ENCODE measurements at places on chromosomes 6 and 20.

DNA sequence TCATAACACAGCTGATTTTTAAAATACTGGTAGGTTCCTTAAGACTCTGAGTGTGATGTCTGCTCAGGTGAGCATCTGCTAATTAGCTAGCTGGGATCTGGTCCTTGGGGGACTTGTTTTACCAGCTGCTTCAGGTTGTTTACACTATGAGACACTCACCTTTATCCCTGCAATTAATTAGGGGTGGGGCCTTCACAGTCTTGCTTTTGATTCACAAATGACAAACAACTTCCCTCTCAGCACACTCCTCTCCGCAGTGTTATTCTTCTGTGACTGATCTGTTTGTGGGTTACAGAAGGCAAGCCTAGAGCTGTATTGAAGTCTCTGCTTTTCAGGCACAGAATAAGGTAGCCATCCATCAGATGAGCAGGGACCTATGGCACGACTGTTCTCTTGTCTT, 62.0 kb upstream of the CD83 start:
- DNase-seq = no peak

- DNase-seq = no peak
Measured at GRCh38 chr6:8953310-8953709, 518.0 kb upstream of the SLC35B3 start.

DNA sequence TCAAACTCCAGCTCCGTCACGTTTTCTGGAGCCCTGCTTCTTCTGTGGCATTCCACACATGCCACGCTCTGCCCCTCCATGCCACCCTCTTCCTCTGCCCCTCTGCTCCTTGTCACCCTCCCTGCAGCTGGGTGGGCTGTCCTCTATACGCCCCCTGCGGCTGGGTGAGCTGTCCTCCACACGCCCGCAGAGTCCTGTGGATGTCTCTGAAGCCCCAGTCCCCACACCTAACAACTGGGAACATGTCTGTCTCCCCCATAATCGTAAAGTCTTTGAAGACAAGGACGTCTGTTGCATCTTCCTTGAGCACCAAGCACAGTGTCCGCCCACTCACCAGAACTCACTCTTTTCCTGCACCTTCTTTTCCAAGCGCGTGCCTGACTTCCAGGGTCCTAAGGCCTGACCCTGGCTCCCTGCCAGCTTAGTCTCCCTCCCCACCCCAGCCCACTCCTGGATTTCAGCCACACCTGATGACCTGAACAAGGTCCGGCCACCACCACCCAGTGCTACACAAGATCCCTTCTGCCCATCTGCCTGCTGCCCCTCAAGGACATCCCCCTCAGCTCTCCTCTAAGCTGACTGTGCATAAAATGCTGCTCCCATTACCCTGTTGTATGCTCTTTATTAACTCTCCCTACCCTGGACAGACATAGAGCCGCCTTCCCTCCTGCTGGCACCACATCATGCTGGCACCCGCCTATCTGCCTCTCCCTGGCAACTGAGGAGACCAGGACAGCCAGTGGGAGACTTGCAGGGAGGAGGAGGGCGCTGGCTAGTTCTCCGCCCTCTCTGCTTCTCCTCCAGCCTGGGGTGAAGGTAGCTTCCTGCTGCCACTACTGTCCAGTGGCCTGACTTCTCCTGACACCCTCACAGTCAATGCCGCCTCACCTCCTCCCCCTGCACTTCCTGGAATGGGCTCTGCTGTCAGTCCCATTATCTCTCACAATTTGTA, 10.7 kb upstream of the PRR18 start:
- no peak for DNase-seq

GRCh38 chr6:22899426-22899825, 330.1 kb downstream of the HDGFL1 start:
- DNase-seq = no peak

GRCh38 chr6:157428427-157429202, 47.6 kb downstream of the ZDHHC14 start:
- peak; percentile 38 for DNase-seq

GRCh38 chr6:53294095-53294494, 54.7 kb downstream of the ELOVL5 start:
- no peak for DNase-seq

DNA sequence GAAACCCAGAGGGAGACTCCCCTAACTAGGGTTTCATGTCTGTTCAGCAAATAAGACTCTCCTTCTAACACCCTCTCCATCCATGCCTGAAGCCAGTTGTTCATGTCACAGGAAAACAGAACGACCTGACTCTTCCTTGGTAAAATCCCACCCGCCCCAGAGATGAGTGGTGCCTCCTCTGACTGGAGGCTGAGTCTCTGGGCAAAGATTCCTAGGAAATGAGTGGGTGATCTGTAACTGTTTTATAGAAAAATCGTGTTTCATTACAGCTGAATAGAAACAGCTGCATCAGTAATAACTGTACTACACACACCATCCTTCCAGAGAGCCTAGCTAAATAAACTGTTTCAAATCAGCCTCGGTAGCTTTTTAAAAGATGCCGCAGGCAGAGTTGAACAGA, 37.4 kb upstream of the MRPS10 start:
- no peak for DNase-seq

DNA sequence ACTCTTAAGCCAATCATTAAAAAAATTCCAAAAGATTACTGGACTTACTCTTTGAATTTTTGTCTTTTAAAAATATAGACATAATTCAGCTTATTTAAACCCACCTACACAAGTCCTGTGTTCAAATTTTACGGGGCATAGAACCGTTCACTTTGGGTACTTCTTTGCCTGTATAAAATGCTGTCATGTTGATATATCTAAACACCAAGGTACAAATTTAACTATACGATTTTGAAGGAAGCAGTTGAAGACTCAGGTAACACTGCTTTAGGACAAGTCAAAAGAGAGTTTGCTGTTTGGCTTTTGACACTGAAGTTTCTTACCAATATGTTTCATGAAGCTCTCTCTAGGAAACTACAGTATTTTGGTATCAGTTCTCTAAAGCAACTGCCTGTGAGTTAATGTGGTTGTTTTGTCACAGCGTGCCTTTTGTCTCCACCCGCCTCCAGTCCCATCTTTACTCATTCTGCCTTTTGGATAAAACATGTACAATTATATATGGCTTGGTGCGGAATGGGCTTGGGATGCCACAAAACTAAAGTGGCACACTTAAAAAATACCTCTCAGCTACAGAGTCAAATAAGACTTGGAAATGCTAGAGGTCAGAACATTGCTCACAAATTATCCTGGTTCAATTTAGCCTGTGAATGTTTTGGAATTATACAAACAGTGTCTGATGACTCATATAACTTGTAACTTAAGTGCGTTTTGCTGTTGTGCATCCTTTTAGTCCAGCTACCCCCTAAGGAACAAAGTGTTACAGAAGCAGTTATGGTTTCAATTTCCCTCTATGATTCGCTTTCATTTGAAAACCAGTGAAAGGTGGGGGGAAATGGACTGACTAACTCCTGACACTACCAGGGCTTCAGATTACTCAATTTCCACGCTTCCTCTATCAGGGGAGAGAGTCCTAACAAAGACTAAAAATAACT, 38.7 kb downstream of the RGS17 start:
- DNase-seq = no peak

DNA sequence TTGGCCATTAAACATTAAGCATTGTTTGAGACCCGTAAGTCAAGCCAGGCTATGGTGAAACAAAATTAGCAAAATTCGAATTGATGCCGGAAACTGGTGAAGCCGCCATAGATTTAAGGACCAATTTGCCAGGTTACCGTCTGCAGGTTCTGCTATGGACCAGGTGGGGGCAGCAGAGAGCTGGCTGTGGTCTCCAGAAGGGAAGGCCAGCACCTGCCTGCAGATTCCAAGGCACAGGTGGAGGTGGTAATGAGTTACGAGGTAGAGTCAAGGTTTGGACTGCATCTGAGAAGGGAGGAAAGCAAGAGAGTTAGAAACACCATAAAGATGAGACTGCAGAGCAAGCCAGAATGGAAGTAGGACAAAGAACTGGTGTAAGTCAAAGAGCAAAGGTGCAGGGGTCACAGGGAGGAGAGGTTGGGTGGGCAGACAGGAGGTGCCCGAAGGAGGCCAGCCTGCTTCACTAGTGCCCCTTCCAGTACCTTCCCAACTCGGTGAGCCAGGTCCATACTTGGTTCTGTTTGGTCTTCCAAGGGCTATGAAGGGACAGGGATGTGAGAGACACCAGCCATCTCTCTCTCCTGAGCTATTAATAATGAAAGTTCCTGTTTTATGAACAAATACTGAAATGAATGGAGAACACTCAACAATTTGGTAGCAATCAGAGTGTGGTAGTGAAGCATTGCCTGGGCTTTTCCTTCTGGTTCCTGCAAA, 131.6 kb upstream of the ESR1 start:
- peak; percentile 41 for DNase-seq

DNA sequence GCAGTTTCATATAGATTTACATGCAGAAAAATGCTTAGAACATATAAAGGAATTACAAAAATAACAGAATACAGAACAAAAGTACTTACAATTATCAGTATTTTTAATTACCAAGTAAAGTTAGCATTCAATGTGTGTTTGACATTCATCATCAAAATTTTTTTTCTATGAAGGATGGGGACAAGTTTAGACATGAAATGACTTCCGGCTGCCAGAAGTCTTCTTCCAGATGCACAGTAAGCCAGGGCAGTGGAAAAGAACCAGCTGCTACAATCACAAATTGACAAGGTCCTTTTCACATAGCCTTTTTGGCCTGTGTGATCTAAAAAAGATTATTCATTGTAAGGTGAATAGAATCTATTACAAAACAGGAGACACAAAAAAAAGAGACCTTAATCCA, 73.8 kb downstream of the HUS1B start:
- no peak for DNase-seq

GRCh38 chr6:90249034-90249433, 47.6 kb downstream of the BACH2 start:
- DNase-seq = no peak

- DNase-seq = no peak
Measured at GRCh38 chr6:161215193-161215592, 58.7 kb downstream of the AGPAT4 start.

GRCh38 chr6:141403827-141404226, 728.9 kb upstream of the GJE1 start:
- DNase-seq = no peak

GRCh38 chr6:34953061-34954025, 64.3 kb downstream of the ANKS1A start:
- DNase-seq = no peak

GRCh38 chr20:49785852-49786175, 26.8 kb upstream of the SLC9A8 start:
- DNase-seq = no peak

- DNase-seq = no peak
Measured at GRCh38 chr6:42337985-42338743, 113.6 kb downstream of the TRERF1 start.

DNA sequence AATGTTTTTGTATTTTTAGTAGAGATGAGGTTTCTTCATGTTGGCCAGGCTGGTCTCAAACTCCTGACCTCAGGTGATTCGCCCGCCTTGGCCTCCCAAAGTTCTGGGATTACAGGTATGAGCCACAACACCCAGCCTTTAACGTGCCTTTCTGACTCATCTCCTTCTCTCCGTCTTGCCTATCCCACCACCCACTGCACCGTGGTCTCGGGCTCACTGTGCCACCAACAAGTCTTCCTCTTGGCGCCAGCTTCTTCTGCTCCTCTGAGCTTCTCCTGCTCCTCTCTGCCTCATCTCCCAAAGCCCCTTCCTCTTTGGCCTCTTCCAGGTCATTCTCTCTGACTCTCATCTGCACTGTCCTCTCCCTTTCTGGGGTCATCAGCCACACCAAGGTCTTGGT, 41.0 kb downstream of the TMEM242 start:
- DNase-seq = no peak

- DNase-seq = no peak
Measured at GRCh38 chr6:6699741-6700367, 111.3 kb downstream of the LY86 start.

DNA sequence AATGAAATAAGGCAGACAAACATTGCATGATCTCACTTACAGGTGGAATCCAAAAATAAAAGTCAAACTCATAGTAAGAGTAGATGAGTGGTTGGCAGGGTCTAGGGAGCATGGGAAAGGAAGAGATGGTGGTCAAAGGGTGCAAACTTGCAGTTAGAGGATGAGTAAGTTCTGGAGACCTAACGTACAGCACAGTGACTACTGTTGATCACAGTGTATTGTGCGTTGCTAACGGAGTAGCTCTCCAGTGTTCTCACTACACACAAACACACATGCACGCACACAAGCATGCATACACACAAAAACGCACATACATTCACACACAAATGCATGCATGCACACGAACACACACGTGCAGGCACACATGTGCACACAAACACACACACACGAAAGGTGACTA, 54.9 kb downstream of the LY86 start:
- DNase-seq = no peak

DNA sequence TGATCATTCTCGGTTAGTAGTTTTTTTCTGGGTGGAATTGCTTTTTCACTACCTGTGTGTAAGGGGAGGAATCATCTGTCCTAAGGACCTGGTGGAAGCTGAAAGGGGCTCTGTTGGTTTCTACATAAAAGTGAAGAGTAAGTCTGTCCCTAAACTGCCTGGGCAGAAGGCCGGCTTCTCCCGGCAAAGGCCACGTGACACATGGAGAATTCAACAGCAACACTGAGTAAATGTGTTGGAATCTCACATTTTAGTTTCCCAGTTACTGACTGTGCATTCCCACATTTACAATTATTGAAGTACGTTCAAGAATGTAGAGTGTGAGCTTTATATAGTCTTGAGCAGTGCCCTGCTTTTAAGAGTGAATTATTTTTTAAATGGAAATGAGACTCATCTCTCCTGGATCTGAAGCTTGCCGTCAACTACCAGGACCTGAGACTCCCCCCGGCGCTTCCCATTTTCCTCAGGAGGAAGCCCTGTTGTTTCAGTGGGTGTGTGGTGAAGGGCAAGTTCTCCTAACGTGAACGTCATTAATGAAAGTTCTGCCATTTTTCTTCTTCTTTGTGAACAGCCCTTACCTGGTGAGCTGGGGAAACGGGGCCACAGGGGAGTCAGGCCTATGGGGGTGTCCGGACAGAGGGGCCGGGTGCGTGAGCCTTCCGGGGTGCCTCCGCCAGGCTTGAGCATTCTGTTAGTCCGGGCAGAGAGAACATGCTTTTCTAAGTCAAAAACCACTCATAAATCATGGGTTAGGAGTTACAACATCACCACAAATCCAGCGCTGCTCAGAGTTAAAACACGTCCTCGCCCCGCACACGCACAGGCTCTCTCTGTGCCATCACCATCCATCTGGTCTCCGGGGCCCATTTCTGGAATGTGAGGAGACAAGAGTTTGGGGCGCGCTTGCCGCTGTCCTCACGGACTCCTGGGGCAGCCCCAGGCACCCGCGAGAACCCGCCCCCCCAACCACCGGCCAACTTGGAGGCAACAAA, 56.6 kb upstream of the SMOC2 start:
- no peak for DNase-seq

DNA sequence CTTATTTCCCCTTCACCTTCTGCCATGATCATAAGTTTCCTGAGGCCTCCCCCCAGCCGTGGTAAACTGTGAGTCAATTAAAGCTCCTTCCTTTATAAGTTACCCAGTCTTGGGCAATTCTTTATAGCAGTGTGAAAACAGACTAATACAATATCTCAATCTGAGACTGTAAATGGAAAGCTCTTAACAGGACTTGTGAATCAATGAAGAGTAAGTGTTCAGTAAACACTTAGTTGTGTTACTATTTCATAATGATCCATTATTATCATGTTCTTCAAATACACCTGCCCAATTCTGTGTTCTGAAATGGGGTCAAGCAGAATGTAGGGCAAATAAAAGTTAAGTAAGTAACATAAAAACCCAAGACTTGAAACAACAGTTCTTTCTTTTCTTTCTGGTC, 266.2 kb downstream of the TENT5A start:
- DNase-seq = no peak

GRCh38 chr6:33092385-33092784, 16.6 kb downstream of the HLA-DPB1 start:
- no peak for DNase-seq

- DNase-seq = no peak
Measured at GRCh38 chr20:55472704-55473103, 532.6 kb downstream of the CBLN4 start.

- DNase-seq = no peak
Measured at GRCh38 chr20:15627501-15627903, 945.7 kb downstream of the KIF16B start.
